CD4-positive, alpha-beta T cell treated with Interleukin-15 for 1 hour (primary cell): ENCODE measurements at places on chromosomes 5 and 9.

DNA sequence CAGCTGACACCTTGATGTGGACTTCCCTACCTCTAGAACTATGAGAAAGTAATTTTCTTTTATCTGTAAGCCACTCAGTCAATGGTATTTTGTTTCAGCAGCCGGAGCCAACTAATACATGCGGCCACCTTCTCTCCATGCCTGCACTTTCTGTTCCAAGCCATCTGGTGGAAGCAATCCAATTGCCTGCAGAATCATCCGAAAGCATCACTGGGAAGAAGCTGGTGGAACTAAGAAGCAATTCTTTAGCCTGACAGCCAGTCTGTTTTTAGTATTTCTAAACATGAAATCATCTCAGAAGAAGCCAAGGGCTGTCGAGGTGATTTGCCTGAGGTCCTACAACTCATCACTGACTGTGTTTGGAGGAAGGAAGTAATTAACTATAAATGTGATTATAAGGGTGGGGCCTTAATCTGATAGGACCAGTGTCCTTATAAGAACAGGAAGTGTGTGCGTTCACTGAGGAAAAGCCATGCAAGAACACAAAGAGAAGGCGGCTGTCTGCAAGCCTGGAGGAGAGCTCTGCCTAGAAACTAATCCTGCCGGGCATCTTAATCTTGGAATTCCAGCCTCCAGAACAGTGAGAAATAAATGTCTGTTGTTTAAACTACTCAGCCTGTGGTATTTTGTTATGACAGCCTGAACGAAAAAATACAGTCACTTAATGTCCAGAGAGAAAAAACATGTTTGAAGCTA is 49.1 kb downstream of the NXNL2 start:
- DNase-seq = no peak

- peak; percentile 39 for DNase-seq
These were observed 163.9 kb downstream of the ARRDC3 start for GRCh38 chr5:91219091-91219802.

GRCh38 chr5:139076111-139076510 is 122.1 kb downstream of the SIL1 start:
- no peak for DNase-seq

DNA sequence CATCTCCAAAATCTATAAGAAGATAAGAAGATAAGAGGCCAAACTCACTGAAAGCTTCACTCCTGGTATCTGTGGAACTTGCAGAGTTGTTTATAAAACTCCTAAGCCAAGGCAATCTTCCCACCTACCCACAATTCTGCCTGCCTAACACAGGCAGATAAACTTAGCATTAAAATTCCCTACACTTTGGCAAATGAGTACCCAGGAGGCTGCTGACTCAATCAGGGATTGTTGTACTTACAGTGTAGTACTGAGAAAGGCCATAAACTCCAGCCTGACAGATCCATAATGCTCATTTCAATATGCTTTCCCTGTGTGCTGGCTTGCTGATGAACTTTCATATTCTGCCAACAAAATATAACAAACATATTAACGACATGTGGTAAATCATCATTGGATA is 725.2 kb downstream of the BRINP1 start:
- DNase-seq = no peak

DNA sequence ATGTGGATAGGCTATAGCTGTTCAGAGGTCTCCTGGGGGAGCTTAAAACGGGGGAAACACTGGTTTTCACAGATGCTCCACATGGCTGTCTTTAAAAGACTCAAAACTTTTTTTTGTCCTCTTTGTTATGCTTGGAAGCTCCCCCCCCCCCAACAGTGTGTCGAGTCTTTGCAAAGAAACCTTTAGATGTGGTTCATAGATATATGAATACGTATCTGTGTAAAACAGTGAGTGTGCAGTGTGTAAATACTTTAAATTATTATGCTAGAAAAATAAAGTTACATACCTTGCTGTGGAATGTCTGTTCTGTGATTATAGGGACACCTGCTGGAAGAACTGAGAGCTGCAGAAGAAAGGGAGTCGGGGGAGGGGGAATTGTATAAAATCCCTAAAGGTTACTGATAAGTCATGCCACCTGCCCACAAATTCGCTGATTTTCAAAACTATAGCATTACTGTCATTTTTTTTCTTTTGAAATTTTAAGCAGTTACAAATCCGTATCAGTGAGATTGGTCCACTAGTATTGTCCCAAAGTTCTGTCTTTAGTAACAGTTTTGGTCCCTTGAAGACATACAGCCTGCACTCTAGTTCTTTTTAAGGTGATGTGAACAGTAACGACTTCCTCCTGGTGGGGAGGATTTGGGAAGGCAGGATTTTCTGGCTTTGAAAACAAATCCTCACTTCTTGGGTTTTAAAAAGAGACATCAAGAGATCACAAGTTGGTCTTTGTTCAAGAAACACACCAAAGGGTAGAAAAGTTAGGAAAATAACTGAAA is 22.9 kb downstream of the RGMB start:
- no peak for DNase-seq

DNA sequence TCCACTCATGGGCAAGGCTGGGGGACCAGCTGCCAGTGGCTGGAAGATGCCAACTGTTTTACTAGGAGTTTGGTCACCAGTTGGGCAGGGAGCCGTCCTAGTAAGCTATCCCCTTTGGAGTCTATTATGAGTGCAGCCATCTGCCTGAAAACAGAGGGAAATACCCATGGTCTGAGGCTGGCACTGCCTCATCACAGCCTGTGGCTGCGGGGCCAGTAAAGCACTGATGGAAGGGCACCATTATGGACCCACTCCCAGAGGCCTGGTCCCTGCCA is 187.2 kb upstream of the PANK3 start:
- DNase-seq = no peak

- DNase-seq = no peak
These were observed 124.7 kb upstream of the LIFR start for GRCh38 chr5:38681029-38681706.

GRCh38 chr9:123375469-123376132 is 19.6 kb downstream of the CRB2 start:
- no peak for DNase-seq

DNA sequence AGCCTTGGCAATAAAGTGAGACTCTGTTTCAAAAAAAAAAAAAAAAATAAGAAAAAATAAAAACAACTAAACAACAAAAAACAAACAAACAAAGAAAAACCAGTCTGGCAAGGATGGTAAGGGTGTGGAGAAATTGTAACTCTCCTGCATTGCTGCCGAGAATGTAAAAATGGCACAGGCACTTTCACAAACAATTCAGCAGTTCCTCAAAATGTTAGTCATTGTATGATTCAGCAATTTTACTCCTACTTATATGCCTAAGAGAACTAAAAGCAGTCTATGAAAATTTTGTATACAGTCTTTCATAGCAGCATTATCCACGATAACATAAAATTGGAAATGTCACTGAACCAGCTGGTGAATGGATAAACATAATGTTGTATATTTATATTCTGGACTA is 280.4 kb downstream of the CDH9 start:
- DNase-seq = no peak

GRCh38 chr5:32276173-32276853 is 36.4 kb downstream of the MTMR12 start:
- DNase-seq = no peak

DNA sequence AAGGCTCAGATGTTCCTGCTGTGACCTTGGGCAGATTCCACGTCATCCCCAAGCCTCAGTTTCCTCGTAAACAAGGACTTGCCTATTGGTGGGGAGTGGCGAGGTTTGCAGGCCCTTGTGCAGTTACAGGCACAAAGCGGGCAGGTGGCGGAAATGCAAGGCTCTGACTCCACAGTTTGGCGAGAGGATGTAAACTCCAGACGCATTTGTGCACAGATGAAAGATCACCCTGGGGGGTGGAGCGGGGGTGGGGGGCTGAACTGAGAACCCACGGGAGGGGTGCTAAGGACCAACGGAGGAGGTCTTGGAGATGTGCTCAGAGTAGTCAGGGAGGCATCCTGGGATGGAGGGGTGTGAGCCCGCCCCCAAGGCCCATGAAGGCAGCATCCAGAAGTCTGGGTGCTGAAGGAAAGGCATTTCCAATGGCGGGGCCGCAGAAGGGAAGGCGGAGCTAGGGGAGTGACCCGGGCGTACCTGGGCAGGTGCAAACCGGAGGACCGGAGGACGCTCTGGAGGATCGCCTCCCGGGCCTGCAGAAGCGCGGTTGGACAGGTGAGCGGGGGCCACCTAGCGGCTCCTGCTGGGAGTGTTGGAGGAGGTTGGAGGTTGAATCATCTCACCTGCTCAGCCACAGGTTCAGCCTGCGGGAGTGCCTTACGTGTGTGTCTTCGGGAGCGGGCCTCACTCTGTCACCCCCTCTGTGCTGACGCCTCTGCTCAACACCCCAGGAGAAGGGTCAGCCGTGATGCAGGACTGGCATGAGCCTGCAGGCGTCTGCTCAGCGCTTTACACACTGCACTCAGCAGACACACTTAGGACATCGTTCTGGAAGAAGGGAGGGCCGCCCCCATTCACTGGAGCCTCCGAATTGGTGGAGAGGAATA is 1.9 kb upstream of the FIBCD1 start:
- DNase-seq = peak; percentile 54

DNA sequence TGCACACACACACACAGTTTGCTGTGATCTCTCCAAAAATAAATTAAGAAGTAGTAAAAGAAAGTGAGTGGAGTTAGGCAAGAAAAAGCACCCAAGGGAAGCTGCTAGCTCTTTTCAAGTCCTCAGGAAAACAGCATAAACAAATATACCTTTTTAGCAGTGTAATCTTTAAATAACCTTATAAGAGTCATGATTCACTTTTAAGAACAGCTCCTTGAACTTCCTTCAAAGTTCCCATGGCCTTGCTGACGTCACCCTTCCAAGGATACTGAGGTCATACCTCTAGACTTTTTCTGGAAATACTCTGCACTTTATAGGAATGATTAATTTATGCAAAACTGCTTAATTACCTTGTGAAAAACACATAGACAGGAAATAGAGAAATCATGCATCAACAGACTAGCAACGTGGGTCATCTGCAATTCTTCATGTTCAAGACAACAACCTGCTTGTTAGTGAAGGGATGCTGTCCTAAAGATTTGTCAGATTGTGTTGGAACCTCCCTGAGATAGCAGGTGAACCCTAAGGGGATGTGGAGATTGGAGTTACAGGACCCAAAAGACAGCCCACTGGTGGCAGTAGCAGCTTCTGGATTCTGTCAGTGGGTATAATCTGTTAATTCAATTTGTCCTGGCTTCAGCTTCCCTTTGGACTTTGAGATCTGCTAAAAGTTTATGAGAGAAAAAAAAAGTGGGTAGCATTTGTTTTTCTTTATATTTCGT is 229.0 kb downstream of the ELAVL2 start:
- DNase-seq = no peak

DNA sequence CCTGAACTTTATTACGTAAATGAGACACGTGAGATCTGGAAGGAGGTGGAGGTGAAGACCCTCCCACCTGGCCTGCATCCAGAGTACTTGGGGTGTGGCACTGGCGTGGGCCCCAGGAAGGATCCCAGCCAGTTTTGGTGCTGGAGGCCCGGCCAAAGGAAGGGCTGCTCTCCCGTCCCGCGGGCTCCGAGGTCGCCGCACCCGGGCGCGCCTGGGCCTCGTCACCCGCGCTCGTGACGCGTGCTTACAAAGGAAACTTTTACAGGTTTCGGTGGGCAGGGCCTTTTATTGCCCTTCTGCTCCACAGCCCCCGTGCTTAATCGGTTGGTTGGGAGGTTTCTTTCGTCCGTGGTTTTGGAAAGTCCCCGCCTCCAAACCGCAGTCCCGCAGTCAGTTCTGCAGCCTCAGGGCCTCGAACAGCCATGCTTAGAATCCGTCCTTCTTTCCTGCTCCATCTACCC is 29.2 kb downstream of the CDKN2A start:
- peak; percentile 69 for DNase-seq

- no peak for DNase-seq
These were observed 30.6 kb downstream of the ITGA1 start for GRCh38 chr5:52818360-52818759.

- no peak for DNase-seq
These were observed 38.5 kb downstream of the VPS13A start for GRCh38 chr9:77215874-77216273.

DNA sequence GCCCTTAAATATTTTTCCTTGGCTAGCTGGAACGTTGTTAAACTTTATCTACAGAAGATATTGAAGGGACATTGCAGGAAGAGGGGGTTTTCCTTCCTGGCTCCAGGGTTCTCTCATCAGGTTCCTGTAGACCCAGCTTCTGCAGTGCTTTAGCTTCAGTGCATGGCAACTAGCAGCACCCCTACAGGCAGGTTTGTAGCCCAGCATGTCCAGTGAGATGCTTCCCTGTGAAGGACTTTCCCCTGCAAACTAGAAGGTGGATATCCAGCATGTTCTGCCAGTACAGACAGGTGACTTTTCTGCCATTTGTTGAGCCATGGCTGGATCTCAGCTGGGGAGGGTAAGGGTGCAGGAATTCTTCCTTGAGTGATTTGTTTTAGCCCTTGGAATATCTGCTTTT is 10.4 kb downstream of the CCL28 start:
- DNase-seq = no peak

DNA sequence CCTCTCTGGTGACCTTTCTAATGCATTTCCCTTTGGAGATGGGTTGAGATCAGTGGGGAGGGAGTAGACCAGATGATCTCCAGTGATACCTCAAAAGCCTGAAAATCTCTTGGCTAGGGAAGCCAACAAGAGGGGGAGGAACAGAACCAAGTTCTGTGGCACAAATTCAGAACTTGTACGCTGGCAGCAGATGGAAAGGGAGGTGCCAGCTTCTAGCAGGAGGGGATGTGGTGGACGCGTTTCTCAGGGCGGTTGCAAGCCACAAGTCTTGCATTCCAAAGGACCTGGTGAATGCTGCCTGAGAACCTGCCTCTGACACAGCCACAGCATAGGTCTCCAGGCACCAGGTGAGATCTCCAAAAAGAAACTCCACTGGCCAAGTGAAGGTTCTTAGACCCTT is 13.4 kb downstream of the SLIT3 start:
- no peak for DNase-seq

DNA sequence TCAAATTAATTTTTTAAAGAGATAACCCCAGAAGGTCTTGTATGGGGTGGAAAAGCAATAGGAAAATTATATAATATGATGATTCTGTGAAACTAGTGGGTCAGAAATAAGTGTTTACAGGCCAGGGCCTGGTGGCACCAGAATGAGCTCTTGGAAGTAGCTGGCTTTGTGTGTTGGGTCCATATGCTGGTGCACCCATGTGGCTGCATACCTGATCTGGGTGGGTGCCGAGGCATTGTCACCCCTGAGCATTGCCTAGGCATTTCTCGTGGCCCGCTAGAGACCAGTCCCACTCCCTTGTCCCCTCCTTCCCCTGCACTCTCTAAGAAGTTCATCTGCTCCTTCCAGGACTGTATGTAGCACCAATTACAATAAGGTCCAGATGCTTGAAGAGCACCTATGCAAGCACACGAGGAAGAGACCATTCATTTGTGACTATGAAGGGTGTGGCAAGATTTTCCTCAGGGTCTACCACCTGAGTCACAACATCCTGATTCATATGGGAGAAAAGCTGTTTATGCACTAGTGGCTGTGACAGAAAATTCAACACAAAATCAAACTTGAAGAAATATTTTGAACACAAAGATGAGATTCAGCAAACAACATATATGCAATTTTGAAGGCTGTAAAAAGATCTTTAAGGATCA is 19.8 kb upstream of the IL33 start:
- DNase-seq = no peak

- DNase-seq = no peak
These were observed 1696.0 kb downstream of the MAT2B start for GRCh38 chr5:165201369-165201768.
